Urinary bladder (tissue), 4 donors: ENCODE measurements at places on chromosomes 5 and 9. TPM values are rescaled to one million over a fixed set of nuclear protein-coding genes. Genes with fewer than 3 reads are reported as not detected.

ADAMTS2 gene
- 80.9 TPM for total RNA-seq

PTPRD gene
- total RNA-seq: 210 TPM

PTGES2 gene
- total RNA-seq: 21.1 TPM

TRIM36 gene
- 1.8 TPM for total RNA-seq

MAMDC2 gene
- 52.0 TPM for total RNA-seq

S1PR3 gene
- 47.8 TPM for total RNA-seq

DMRT2 gene
- total RNA-seq: 1.0 TPM

C5orf52 gene
- not detected for total RNA-seq

CCDC171 gene
- total RNA-seq: 20.4 TPM

ACO1 gene
- total RNA-seq: 29.6 TPM

TRPM3 gene
- total RNA-seq: 14.3 TPM

GPR150 gene
- total RNA-seq: not detected

PCSK1 gene
- total RNA-seq: 0.37 TPM

SLC4A9 gene
- total RNA-seq: 0.11 TPM

SMU1 gene
- 37.0 TPM for total RNA-seq

EDIL3 gene
- total RNA-seq: 45.5 TPM

SOHLH1 gene
- not detected for total RNA-seq

UBAP1 gene
- 21.6 TPM for total RNA-seq

LIFR gene
- 190 TPM for total RNA-seq

CLIC3 gene
- 3.6 TPM for total RNA-seq

WNK2 gene
- 4.8 TPM for total RNA-seq

IL9 gene
- not detected for total RNA-seq

CFAP157 gene
- total RNA-seq: not detected

C6 gene
- total RNA-seq: 1.1 TPM

FOXD4L5 gene
- 0.05 TPM for total RNA-seq

SUSD1 gene
- 19.9 TPM for total RNA-seq

POU5F2 gene
- total RNA-seq: 10.5 TPM

CORO2A gene
- total RNA-seq: 4.1 TPM

IGFBPL1 gene
- total RNA-seq: 3.0 TPM

TSLP gene
- total RNA-seq: 2.4 TPM

WDR38 gene
- not detected for total RNA-seq

NMUR2 gene
- not detected for total RNA-seq

N4BP3 gene
- total RNA-seq: 4.2 TPM

CTSL gene
- total RNA-seq: 85.7 TPM

ANKRD34B gene
- not detected for total RNA-seq
